ENCODE measurements at places on chromosomes 5 and 9.
A peak's percentile ranks its signal among the peaks of the same experiment; 100 is the strongest.

- DNase-seq, result no peak
These were observed 38.5 kb upstream of the SLC44A1 start for GRCh38 chr9:105205787-105206495.

DNA sequence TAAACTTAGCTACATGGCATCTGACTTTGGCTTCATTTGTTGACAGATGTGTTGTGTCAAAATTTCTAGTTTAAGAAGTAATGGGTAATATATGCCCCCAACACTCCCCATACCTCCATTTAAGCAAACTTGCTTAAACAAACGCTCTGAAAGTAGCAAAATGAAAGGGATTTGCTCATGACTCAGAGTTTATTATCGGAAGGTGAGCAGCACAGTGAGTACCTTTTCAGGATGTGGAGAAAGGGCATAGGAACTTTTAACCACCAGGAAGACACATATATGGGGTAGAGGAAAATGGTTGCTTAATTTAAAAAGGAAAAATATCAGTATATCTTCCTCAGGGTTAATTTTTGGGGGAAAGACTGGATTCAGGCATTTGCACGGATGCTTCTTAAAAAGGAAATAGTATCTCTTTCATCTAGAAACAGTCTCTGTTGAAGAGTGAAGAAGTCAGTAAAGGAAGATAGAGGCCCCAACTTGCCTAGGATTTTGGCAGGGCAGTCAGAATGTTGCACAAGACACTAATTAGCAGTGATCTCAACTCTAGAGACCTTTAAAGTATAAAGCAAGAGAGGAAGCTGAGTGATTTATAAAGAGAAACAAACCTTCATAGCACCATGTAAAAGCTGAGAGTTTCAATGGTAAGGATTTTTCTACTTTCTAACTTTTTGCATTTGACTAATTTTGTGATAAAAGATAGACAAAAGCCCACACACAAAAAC, 155.1 kb downstream of the TRIO start:
- no peak for DNase-seq

DNA sequence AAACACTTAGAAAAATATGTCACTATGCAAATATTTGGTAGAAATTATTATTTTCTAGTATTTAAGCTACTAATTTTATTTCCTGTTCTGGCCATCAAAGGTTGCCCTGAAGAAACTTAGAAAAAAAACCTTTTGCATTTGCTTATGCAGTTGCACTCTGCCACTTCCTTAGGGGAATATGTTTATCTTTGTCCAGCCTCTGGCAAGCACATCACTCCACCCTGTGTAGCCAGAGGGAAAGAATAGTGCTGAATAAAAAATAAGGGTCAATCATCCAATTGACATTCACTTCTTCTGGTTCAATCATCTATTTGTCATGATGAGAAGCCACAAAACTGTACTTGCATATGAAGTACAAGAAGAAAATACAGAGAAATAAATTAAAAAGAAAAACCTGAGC, 72.8 kb downstream of the CETN3 start:
- DNase-seq, result no peak

GRCh38 chr5:180803181-180804128, 849 bp upstream of the MGAT1 start:
- peak; percentile 87 for DNase-seq

DNA sequence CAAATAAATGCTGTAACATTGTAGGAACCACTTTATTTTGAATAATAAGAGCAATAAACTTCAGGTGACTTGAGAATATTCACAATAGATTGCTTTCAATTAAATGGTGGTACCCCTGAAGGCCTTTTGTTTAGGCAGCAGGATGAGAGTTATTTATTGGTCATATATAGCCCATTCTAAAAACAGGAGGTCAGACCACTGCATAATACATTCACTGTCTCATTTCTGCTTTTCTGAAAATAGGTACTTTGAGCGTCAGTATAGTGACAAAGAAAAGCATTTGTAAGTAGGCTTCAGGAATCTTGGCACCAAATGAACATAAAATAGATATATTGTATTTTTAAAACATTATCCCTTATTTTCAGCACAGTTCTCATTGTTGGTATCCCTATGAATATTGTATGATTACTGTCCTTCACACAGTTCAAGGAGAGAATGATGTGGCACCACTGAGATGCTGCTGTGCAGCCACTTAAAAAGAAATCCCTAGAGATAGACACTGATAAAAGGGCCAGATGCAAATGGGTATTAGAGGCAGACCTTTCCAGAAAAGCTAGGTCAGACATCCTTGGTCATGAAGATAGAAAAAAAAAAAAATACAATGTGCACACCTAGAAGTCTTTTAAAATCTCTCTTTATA, 381.8 kb upstream of the ST8SIA4 start:
- no peak for DNase-seq

- DNase-seq, result peak; percentile 21
These were observed 21.6 kb downstream of the BHMT start for GRCh38 chr5:79133121-79133656.

- no peak for DNase-seq
These were observed 5.0 kb downstream of the OR2V2 start for GRCh38 chr5:181152406-181152805.

DNA sequence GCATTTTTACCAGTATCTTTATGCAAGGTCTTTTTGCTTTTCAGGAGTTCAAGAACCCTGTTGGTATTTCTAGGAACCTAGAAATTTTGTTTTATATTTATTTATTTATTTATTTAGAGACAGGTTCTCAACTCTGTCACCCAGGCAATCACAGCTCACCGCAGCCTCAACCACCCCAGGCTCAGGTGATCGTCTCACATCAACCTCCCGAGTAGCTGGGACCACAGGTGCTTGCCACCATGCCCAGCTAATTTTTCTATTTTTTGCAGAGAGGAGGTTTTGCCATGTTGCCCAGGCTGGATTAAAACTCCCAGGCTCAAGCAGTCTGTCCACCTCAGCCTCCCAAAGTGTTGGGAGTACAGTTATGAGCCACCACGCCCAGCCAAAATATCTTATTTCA, 32.9 kb downstream of the LHX6 start:
- no peak for DNase-seq

- DNase-seq, result no peak
These were observed 147.3 kb downstream of the YTHDC2 start for GRCh38 chr5:113660706-113661250.

DNA sequence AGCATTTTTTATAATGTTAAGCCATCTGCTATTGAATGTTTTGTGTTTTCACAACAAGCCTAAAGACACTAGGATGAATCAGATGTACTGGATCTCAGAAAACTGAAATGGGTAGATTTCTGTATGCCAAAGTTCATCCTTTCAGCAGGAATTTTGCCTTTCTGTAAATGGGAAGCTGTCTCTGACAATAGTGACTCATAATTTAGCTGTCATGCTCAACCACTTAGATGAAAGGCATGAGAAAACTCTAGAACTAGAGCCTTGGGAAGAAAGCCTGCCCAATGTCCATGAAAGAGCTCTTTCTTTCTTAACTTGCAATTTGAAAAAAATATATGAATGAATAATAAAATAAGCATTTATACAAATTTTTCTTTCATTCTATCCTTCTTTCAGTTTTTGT, 616.0 kb upstream of the EDIL3 start:
- no peak for DNase-seq

GRCh38 chr5:59542851-59543820, 350.4 kb downstream of the PDE4D start:
- DNase-seq, result no peak

DNA sequence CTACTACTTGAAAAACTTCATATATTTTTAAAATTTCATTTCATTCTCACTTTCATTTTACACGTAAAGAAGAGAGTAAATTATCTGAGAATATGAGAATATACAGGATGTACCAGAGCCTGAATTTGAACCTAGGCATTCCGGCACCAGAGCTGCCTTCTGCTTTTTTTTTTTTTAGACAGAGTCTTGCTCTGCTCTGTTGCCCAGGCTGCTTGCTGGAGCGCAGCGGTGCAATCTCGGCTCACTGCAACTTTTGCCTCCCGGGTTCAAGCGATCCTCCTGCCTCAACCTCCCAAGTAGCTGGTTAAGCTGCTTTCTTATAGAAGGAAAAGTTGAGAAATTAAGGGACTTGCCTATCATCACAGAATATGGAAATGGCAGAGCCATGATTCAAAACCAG, 540.1 kb downstream of the EBF1 start:
- no peak for DNase-seq

DNA sequence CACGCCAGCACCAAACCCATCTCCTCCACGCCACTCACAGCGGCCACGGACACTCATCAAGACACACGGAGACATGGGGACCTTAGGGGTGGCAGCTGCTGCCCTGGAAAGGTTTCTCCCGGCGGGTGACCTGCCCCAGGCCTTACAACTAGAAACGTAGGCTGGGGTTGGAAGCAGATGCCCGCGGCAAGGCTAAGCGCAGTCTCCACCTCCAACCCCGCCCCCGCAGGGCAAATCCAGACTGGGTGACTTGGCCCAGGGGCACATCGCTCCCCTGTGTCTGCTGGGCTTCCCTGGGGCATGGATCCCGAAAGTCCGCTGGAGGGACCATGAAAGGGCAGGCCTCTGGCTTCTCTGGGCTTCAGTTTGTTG, 12.0 kb upstream of the ASS1 start:
- DNase-seq, result no peak

DNA sequence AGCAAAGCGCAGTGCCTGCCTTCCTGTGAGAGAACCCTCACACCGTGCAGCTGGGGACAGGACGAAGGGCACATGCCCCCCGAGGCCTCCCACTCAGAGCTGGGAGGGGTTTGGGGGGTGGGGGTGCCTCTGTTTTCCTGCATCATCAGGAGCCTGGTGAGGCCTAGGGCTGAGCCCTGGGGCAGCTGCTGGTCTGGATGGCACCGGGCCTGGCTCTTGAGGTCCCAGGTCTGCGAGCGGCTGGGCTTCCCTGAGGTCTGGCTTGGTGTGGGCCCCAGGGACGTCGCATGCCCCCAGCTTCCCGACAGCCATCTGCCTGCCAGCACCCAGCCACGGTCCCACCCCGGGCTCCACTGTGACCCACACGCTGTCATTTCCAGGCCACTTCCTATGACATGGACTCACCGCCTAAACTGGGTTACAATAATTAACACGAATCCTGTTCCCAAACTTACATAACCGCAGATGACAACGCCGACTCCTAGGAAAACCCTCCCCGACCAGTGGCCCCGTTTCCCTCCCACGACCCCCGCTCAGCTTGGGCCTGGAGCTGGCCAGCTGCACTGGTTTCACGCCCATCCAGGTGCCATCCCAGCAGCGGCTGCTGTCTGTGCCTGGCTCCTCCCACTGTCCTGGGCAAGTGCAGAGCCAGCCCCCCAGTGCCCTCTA, 8.7 kb downstream of the NACC2 start:
- DNase-seq, result no peak

- DNase-seq, result no peak
These were observed 101.8 kb downstream of the MAST4 start for GRCh38 chr5:66697796-66698564.

GRCh38 chr9:71755230-71755629, 13.1 kb downstream of the CEMIP2 start:
- no peak for DNase-seq

- DNase-seq, result no peak
These were observed 34.5 kb upstream of the CDKN2AIPNL start for GRCh38 chr5:134445856-134446818.

- no peak for DNase-seq
These were observed 117.5 kb upstream of the MTAP start for GRCh38 chr9:21684831-21685362.

GRCh38 chr5:125487231-125487630, 740.8 kb upstream of the ZNF608 start:
- DNase-seq, result no peak

- no peak for DNase-seq
These were observed 20.1 kb downstream of the PCDHGC5 start for GRCh38 chr5:141508798-141509611.

DNA sequence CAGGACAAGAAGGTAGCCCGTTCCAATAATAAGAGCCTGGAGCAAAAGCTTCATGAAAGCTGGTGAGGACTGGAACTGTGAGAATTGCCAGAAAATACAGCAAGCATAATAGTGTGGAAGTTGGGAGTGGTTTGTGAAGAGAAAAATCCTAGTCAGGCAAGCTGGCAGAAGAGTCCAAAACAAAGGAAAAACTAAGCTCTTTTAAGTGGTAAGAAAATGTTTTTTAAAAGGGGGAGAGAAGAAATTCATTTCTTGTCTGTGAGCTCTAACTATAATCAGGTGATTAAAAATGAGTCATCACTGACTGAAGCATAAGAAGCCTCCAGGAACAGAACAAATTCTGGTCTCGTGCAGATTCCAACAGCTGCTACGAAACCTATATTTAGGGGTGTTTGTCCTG, 102.6 kb downstream of the CAAP1 start:
- DNase-seq, result no peak

DNA sequence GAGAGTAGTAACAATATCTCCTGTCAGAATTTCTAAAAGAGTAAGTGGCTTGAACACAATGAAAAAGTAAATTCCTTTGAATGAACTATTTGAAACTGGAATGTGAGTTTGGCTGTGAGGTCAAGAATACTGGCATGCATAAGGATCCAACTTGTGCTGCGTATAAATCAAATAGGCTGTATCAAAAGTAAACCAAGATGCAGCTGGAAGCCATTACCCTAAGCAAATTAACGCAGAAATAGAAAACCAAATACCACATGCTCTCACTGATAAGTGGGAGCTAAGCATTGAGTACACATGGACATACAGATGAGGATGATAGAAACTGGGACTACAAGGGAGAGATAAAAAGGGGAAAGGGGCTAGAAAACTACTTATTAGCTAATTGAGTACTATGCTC, 24.0 kb upstream of the SRFBP1 start:
- DNase-seq, result no peak

DNA sequence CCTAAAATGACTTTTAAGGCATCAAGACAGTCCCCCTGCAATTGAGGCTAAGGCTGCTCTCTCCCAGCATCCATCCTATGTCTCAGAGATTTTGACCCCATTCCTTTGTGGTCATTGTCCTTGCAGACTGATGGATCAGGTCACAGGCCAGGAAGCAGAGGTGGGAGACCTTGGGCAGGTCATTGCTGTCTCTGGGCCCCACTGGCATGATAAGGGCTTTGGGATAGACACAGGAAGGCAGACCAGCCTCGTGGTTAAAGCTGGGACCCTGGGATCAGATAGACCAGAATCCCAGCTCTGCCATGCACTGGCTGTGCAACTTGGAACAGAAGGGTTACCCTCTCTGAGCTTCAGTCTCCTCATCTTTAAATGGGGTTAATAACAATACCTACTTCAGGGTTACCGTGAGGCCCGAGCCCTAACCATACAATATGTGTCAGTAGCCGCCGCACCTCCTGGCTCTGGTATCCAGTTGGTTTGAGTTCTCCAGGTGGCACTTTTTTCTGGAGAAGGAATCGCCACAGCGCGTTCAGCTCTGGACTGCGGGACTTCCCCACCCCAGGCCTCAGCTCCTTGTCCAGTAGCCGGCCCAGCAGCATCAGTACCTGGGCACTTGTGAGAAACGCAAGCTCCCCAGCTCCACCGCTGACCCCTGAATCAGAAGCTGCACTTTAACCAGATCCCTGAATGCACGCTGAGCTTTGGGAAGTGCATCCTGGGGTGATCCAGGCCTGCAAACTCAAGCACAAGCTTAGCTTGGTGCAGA, 21.4 kb downstream of the LAMC3 start:
- DNase-seq, result no peak

GRCh38 chr5:65803699-65804391, 81.8 kb downstream of the NLN start:
- DNase-seq, result no peak

- no peak for DNase-seq
These were observed 33.8 kb upstream of the FBXL17 start for GRCh38 chr5:108415726-108416125.

- no peak for DNase-seq
These were observed 96.5 kb upstream of the SLCO6A1 start for GRCh38 chr5:102595332-102595731.

GRCh38 chr5:3006526-3006925, 255.0 kb upstream of the IRX2 start:
- DNase-seq, result no peak

Measured in central memory CD4-positive, alpha-beta T cell (primary cell).